Cortex of kidney (tissue), 1 donor: ENCODE measurements at places on chromosomes 6 and 20.

GRCh38 chr6:110284855-110285254, 73.3 kb downstream of the METTL24 start:
- no peak for DNase-seq

DNA sequence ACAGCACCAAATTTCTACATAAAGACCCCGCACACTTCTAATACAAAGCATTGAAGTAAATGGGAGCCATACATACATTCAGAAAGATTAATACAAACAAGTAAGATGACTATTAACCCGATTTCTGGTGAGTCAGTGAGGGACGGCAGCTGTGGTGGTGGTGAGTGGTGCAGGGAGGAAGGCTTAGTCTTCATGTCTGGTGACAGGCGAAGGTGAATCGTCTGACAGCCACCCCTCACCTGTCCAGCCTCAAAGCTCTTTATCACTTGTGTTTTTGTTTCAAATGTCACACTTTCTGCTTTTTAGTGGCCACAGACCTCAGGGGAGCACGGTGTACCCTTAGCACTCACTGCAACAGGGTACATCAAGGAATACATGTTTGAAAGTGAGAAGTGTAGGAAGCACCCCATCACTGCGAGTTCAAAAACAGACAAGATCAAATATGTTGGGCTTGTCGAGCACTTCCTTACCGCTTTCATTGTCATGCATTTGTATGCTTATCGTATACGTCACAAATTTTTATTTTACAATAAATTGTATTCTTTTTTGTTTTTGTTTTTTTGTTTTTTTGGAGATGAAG, 63.5 kb downstream of the IRF4 start:
- DNase-seq = no peak

DNA sequence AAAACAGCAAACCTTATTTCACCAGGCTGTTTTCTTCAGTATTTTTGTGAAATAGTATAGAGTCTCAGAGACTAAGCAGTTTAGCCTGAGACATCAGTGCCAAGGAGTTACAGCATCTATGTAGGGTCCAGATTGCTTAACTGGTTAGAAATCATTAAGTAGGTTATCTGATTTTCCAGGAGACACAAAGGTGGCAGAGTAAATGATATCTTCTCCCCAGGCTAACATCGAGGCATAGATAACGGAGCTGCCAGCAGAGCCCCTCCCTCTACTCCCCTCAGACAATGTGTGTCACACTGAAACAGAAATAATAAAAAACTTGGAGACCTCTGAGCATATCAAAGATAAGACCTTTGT, 473.0 kb upstream of the CITED2 start:
- no peak for DNase-seq

GRCh38 chr6:156045401-156046267, 590.0 kb upstream of the NOX3 start:
- DNase-seq = no peak

DNA sequence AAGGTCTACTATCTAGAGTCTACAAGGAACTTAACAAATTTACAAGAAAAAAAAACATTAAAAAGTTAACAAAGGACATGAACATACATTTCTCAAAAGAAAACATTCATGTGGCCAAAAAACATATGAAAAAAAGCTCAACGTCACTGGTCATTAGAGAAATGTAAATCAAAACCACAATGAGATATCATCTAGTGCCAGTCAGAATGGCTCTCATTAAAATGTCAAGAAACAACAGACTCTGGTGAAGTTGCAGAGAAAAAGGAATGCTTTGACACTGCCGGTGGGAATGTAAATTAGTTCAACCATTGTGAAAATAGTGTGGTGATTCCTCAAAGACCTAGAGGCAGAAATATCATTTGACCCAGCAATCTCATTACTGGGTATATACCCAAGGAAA, 48.3 kb downstream of the OGFRL1 start:
- no peak for DNase-seq

- DNase-seq = no peak
These were observed 192.4 kb upstream of the MYLIP start for GRCh38 chr6:15936503-15936902.

DNA sequence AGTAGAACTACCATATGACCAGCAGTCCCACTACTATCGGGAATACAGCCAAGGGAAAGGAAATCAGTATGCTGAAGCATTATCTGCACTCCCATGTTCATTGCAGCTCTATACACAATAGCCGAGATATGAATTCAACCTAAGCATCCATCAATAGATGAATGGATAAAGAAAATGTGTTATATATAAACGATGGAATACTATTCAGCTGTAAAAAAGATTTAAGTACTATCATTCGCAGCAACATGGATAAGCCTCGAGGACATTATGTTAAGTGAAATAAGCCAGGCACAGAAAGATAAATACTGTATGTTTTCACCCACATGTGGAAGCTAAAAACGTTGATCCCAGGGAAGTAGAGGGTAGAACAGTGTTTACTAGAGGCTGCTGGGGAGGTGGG, 44.1 kb downstream of the DTNBP1 start:
- no peak for DNase-seq

DNA sequence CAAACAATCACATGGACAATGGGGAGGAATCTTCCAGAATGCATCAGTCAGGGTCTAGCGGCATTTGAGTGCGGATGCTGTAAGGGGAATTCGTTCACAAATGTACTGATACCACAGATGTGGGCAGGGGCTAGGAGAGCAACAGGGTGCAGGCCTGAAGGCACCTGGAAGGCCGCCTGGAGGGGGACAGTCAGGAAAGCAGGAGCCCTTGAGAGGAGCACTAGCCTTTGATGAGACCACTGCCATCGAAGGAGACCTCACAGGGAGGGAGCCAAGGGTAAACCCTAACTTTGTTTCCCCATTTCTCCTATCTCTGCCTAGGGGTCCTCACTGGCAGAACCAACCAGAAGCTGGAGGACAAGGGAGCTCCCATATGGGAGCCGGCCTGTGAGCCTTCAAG, 38.2 kb downstream of the MYB start:
- no peak for DNase-seq

DNA sequence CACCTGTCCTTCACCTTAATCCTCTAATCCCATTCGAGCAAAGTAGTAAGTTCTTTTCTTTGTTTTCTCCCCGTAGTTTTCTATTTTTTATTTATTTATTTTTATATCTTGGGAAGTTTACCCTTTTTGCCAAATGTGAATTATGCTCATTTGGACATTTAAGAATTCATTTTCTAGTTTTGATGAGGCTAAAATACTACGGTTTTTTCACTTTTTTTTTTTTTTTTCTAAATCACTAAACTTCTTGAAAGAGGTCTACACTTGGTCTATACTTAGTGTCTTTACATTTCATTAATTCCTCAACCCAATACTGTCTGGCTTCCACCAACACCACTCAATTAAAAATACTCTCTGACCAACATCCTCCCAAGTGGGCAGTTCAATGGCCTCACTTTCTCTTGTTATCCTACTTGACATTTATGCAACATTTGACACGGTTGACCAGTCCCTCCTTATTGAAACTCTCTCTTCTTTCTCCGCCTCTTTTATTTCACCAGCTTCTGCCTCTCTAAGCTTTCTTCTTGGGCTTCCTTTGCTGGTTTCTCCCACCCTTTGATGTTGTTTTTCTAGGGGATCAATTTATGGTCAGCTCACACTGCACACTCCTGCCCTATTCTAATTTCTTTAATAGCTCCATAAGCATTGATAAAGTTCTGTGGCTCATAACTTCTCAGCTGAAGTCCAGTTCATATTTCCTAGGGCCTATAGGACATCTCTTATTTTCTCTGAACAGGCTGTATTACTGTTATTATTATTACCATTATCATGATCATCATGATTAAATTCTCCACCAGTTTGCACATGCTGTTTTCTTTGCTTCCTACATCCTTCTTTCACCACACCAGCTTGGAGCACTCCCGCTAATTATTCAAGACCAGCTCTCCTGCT, 72.6 kb upstream of the CITED2 start:
- no peak for DNase-seq

GRCh38 chr20:37903317-37904007, 535 bp downstream of the VSTM2L start:
- DNase-seq = no peak

DNA sequence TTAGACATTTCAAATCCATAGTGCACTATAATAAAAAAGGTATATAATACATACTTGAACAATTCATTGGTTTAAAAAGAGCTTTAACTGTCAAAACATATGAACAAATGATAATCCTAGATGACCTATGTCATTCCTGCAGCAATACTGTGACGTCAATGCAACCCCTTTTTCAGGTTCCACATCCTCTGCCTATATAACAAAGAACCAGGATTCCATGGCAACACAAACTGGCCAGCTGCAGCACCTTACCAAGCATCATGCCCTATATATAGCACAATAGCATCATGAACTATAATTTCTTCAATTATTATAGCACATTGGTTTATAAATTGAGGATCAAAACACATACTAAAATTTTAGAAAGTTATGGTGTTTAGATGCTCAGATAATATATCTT, 578 bp upstream of the PTCHD4 start:
- DNase-seq = no peak

DNA sequence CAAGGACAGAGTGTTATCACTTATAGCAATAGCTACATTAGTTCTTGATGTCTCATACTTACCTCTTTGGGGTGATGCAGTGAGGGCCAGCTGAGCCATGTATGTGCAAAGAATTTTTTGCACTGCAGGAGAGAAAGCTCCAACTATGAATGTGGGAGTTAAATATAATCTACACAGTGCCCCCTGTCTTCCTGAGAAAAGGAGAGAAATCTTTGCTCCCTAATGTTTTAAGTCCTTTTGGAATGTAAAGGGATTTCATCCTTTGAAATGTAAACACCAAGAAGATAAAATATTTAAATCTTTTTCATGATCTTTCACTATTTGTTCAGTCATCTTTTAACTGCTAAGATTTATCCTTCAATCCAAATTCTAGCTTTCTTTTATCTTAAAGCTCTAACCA, 822.1 kb downstream of the TENT5A start:
- DNase-seq = no peak

DNA sequence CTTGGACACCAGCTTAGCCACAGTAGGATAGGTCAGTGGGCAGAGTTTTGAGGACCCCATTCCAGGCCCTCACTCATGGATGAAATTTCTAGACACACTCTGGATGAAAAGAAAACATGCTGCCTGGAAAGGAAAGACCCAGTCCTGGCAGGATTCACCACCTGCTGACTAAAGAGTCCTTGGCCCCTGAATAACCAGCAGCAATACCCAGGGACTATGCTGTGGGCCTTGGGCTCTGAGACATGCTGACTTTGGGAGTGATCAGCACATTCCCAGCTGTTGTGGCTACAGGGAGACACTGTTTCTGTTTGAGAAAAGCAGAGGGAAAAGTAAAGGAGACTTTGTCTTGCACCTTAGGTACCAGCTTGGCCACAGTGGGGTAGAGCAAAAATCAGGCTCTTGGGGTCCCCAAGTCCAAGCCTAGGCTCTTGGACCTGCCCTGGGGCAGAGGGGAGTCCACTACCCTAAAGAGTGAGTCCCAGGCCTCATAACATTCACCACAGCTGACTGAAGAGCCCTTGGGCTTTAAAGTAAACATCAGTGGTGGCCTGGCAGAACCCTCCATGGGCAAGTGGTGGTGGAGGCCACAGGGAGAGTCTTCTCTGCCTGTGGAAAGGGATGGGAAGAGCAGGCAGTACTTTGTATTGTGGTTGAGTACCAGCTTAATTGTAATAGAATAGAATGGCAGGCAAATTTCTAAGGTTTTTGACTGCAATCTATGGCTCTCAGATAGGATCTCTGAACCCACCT, 516.8 kb downstream of the BCKDHB start:
- no peak for DNase-seq

DNA sequence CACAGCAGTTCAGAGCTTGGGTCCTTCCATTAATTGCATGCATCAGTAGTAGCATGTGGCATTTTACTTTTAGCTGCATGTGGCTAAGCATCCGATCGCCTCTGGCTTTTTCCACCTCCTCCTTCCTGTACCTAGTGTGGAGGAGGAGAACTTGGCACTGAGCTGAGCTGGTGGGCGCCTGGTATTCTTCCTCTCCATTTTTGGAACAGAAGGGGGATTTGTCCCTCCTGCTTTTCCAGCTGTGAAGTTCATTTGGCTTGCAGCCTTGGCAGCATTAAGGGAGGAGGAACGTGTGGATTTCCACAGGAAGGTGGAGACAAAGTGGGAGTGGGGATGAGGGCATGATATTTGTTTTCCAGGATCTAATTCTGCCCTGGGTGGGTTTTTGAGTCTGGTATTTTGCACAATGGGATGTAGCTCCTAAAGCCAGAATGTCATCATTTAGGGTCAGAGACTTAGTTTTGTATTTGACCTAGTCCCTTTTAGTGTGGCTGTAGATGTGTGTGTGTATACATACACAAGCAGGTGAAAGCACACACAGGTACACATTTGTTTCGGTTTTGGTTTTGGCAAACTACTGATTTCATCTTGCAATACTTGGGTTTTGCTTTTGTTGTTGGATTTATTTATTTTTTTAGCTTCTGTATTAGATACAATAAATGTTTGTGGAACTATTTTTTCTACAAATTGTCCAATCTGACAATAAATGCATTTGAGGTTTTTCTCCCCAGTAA, 90.0 kb downstream of the SASH1 start:
- DNase-seq = no peak

- no peak for DNase-seq
These were observed 683.7 kb downstream of the EPM2A start for GRCh38 chr6:145051661-145052060.

- no peak for DNase-seq
These were observed 11.7 kb upstream of the ID1 start for GRCh38 chr20:31593221-31594001.

DNA sequence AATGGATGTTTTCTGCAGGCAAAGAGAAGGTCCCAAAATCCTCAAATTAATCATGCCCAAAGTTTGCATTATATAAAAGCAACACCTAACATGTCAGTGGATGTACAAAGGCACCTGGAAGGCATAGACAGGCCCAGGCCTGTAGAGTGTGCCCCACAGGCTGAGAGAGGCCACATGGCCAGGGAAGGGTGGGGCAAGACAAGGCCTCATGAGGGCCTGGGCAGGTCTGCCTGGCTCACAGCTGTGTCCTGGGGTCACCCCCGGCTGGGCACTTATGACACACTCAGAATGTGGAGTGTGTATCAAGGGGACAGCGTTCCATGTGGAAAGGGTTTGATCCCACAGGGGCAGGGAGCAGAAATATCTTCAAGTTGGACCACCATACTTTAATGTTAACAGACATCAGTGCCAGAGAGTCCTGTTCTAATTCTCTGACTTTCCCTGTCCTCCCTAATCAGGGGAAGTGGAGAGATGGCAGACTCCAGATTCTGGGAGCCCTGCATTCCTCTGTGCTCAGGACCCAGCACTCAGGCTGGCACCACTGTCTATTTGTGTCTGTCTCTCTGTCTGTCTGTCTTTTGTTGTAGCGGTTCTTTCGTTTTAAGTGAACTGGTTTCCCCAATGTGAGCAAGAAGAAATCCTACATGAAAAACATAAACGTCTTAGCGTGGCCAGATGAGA, 178.3 kb upstream of the FOXA2 start:
- no peak for DNase-seq

DNA sequence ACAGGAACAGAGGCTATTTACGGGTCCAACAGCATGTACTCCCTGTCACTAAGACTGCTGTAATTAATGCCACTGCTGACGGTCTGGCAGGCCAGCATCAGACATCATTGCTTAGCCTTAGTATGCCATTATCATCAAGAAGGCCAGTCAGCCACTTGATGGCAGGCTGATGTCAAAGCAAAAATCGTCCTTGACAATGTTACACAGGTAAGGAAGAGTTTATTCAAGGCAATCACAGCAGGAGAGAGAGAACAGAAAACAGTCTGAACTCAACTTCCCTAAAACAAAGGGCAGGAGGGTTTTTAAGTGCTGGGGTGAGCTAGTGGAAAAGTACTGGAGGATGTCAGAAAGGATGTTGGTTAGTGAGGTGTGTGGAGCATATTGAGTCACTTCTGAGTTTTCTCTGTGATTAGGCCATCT, 25.1 kb downstream of the FKBP1C start:
- no peak for DNase-seq
